ENCODE measurements at places on chromosomes 3 and 15.

DNA sequence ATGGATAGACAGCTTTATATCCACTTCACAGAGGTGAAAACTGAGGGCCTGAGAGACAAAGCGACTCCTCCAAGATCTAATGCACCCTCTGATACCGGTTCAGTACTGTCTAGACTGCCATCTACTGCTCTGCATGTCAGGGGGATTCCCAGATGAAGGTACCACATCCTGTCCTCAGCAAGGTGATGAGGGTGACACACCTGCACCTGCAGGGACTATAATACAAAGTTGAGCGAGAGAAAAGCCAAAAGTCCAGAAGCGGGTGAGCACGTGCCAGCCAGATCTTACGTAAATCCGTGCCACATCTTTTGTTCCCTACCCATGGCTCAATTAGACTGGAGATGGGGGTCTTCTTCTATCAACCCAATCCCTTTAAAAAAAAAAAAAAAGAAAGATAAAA is 32.4 kb upstream of the HES1 start:
- no peak for DNase-seq

DNA sequence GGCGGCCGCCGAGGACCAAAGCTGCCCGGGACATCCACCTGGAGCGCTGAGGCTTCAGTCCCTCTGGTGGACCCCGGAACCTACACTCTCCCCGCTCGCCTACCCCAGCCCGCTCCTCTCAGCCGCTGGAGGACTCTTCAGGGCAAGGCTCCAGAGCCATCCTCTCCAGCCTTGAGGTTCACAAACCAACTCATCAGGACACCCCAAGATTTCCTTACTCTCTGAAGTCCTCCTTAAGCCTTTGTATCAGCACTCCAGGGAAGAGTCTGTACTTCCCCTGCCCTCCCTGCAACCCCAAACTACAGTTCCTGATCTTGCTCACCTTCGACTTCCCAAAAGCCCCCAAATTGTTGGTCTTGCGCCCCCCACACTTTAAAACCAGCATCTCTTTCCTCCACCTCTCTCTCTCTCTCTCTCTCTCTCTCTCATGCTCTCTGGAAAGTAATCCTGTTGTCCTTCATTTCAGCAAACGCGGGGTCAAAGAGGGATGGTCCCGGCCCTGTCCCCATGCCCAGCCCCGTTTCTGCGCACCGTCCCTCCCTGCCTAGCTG is 438 bp downstream of the THBS1 start:
- DNase-seq: no peak

GRCh38 chr3:161069511-161070251 is 35.5 kb downstream of the B3GALNT1 start:
- no peak for DNase-seq

DNA sequence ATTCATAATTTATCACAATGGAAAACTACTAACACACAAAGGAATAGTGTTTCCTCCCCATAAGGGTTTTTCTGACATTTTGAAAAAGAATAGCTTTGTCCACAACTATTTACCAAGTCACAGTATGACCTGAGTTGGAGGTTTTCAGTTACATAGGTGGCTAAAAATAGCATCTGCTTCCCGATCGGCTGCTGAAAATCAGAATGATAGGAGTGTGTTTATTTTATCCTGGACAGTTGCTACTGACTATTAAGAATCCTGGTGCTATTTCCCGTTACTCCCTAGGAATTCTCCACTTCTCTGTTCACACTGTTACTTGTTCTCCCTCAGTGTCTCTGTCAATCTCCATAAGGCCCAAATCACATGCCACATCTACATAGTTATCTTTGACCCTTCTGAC is 353.9 kb upstream of the RARB start:
- no peak for DNase-seq

DNA sequence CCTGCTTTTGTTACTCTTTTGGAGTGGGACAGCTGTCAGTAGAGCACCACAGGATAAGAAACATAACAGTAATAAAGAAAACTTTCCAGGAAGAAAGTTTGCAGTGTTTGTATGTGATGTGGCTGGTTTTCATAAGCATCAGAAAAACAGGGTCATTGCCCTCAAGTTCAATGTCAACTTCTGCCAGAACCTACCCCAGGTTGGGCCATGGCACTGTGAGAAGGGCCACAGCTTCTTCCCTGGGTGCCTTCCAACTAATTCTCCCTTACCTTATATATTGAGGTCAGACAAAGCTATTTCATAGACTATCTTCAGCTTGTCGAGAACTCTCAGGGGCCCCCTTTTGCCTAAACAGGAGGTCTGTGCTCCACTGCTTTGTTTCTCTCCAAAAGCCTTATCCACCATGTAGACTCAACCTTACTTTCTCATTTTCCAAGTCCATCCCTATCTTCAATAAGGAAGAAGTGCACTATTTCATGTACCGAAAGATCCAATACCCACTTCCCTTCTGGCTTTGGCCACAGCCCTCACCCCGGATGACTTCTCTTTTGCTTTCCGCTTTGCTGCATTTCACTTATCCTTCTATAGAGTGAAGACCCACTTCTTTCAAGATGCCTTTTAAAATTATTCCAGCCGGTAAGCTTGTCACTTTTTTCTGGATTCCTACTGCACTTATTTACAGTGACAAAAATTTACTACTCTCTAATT is 38.2 kb upstream of the PLCL2 start:
- no peak for DNase-seq

- peak; percentile 73 for DNase-seq
Measured at GRCh38 chr3:128426128-128426921, 40.4 kb downstream of the DNAJB8 start.

DNA sequence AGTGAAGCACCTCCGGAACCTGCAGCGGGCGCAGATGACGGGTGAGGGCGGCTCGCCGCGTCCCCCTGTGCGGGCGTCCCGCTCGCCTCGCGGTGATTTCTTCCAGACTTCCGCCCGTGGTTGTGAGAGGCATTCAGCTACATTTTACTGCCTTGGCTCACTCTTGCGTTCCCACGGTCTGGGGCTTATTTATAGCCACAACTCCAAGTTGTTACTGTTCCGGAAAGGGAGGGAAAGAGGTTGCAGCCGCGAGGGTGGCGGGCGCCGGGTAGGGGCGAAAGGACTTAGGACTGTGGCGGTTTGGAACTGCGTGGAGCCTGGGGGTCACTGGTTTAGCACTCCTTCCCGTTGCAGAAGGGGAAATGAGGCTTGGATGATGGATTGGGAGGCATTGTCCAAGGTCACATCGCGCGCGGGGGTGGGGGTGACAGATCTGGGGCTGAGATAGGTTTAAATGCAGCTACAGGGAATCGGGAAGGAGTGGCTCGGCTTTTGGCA is 1.1 kb downstream of the HES1 start:
- no peak for DNase-seq

GRCh38 chr3:5560199-5560598 is 372.7 kb downstream of the EDEM1 start:
- DNase-seq: no peak

GRCh38 chr3:106428565-106428994 is 559.8 kb upstream of the CBLB start:
- DNase-seq: no peak

- DNase-seq: no peak
Measured at GRCh38 chr3:123718108-123718507, 133.3 kb upstream of the HACD2 start.

- DNase-seq: no peak
Measured at GRCh38 chr3:29694783-29695182, 413.9 kb downstream of the RBMS3 start.

- DNase-seq: no peak
Measured at GRCh38 chr3:114646526-114646925, 352.7 kb downstream of the TIGIT start.

GRCh38 chr15:42159381-42160015 is 3.1 kb upstream of the PLA2G4F start:
- DNase-seq: no peak

- no peak for DNase-seq
Measured at GRCh38 chr3:73605412-73605811, 19.3 kb downstream of the PDZRN3 start.

DNA sequence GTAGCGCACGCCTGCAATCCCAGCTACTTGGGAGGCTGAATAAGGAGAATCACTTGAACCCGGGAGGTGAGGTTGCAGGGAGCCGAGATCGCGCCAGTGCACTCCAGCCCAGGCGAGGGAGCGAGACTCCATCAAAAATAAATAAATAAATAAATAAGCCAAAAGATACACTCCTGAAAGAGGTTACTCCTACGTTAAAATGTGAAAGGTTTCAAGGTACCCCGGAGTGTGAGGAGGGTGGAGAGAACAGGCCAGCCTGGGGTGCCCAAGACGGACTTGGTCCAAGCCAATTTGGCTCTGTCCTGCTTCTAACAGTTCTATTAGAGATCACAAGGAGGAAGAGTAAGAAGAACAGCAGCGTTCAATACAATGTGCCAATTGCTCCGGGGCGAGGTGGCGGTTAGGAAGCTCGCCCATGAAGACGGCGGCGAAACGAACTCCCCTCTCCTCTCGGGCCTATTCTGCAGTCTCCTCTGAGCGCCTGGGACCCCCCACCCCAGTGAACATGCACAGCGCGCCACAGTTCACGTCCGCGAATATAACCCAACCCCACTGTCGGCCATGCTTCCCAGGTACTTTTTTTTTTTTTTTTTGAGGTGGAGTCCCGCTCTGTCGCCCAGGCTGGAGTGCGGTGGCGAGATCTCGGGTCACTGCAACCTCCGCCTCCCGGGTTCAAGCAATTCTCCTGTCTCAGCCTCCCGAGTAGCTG is 942 bp downstream of the ELP6 start:
- DNase-seq: no peak

GRCh38 chr3:48194446-48195071 is 6.3 kb upstream of the CDC25A start:
- DNase-seq: peak; percentile 84

DNA sequence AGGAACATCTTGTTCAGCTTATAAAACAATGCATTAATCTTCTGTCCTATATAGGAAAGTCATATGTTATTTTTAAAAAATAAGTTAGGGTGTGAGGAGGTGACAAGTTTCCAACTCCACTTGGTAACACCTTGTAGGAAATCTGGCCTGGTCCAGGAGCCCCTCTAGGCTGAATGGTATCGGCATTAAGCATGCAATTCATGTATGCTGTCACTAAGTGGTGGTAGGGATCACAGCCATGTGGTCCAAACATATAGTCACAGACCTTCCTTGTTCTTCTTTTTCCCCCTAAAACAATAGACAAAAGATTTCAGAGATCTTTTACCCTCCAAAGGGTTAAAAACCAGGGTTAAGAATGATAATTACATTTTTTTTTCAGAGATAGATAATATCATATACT is 4.2 kb upstream of the APBA2 start:
- DNase-seq: no peak

- no peak for DNase-seq
Measured at GRCh38 chr3:100403362-100404249, 2.3 kb downstream of the LNP1 start.

DNA sequence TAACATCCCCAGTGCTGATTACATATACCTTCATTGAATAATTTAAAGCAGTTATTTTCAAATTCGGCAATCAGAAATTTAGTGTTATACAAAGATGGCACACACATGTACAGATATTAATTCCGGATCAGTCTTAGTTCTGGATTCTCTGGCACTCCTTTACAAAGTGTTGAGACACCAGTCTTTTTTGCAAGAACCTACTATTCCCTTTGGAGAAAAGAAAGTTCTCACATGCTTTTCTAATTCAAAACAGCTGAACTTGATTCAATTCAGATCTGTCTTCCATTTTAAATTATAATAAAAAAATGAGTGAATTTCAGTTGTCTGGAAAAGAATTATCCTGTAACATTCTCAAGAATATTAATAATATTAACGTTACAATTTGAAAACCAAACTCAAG is 20.4 kb downstream of the CCDC191 start:
- DNase-seq: no peak

GRCh38 chr3:16300881-16301359 is 35.9 kb downstream of the OXNAD1 start:
- DNase-seq: no peak

DNA sequence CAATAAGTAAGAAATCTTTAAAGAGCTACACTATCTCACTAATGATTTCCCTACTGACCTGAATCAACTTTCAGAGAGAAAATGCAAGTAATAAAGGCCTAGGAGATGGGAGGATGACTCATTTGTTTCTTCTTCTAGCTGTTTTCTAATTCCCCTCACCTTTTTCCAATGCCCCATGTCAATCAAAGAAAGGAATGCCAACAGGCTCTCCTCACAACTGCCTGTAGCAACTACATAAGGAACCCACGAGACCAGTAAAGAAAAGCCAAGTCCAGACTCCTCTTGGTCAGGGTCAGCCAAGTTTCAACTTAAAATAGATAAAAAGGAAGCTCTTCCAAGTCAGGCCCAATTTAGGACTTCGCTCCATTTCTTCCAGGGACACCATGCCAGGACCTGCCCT is 201.9 kb downstream of the TNIK start:
- DNase-seq: no peak

- no peak for DNase-seq
Measured at GRCh38 chr3:197746801-197747237, 2.9 kb upstream of the FYTTD1 start.

GRCh38 chr3:47443611-47443995 is 32.1 kb downstream of the SCAP start:
- DNase-seq: no peak

- no peak for DNase-seq
Measured at GRCh38 chr3:112187300-112187699, 54.3 kb upstream of the GCSAM start.

- DNase-seq: peak; percentile 74
Measured at GRCh38 chr3:33131331-33132018, 17.7 kb downstream of the CRTAP start.

- DNase-seq: no peak
Measured at GRCh38 chr3:66931699-66932098, 66.4 kb upstream of the KBTBD8 start.

GRCh38 chr3:184553385-184553784 is 8.2 kb upstream of the EPHB3 start:
- DNase-seq: no peak

- no peak for DNase-seq
Measured at GRCh38 chr3:78791753-78792152, 976.0 kb downstream of the ROBO1 start.

GRCh38 chr3:127296166-127296565 is 8.3 kb upstream of the PRR20G start:
- no peak for DNase-seq
